ENCODE measurements at places on chromosomes 6 and 20. TPM values are rescaled to one million over a fixed set of nuclear protein-coding genes. Genes with fewer than 3 reads are reported as not detected.
A peak's percentile ranks its signal among the peaks of the same experiment; 100 is the strongest.

DNA sequence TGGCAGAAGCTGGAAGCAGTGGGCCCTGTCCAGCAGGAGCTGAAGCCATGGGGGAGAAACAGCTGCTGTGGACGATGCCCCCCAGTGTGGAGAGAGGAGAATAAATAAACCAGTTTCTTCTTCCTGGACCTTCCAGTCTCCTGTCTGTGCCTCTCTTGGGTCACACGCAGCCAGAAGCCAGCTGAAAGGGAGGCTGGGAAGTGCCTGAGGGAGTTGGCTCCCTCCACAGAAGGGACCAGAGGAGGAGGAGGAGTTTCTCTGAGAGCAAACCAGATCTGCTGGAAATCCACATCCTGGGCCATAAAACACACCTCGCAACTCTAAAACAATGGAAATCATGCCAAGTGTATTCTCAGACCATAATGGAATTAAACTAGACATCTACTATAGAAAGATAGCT, 577.0 kb downstream of the CDH26 start:
- DNase-seq: no peak

The LY6G6D gene
- total RNA-seq: not detected

DNA sequence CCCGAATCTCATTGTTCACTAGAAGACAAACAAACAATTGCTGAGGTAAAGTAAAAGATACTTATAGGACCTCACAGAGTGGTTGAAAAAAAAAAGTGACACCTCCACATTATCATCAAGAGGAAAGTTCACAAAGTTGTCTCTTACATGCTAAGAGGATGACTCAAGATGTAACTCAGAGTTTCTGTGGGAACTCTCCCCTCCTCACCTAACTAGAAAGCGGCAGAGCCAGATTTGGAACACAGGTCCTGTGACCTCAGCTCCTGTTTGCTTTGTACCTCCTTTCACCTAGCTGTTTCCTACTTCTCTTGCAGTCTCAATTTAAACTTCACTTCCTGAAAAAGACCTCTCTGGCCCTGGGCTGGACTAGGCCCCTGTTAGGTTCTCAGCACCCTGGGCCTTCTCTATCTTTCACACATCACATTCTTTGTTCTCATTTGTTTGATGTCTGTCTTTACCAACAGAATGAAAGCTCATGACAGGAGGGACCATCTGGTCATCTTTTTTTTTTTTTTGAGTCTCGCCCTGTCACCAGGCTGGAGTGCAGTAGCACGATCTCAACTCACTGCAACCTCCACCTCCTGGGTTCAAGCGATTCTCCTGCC, 60.8 kb downstream of the CD24 start:
- DNase-seq: no peak

The LRRC73 gene
- total RNA-seq: 1.8 TPM

The GPLD1 gene
- 20.4 TPM for total RNA-seq

DNA sequence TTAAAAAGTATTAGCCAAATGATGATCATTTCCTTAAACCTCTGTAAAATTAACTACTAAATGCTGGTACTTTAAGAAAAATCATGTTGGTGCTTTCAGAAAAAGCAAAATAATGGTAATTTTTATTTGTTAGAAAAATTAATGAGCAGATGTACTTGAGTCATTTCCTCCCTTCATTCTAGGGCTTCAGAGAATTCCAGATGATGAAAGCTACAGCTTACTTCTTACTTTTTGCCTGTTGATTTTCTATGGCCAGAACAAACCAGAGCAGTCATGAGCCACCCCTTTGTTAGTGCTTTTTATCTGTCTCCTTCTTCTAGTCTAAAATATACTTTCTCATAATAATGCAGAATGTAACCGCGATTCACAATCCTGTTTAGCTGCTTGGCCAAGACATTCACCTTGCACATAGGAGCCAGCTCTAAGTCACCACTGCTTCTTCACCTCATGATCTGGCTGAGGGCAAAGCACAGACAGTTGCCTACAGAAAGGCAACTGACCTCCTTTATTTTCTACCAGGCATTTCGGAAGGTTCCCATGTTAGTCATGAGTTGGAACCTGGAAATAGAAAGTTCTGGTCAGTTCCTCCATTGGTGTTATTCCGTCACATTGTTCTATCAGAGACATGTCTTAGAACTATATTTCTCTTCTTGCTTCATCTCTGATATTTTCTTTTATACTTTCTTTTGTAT, 43.5 kb upstream of the TINAG start:
- DNase-seq: no peak

GRCh38 chr6:40477246-40478126, 109.7 kb downstream of the LRFN2 start:
- DNase-seq: no peak

The NUS1 gene
- 28.5 TPM for total RNA-seq

- DNase-seq: no peak
Measured at GRCh38 chr6:42758756-42759430, 13.0 kb upstream of the TBCC start.

- no peak for DNase-seq
Measured at GRCh38 chr6:9612489-9612888, 802.4 kb downstream of the TFAP2A start.

GRCh38 chr20:16433293-16433580, 140.0 kb downstream of the KIF16B start:
- DNase-seq: no peak

The ARMH2 gene
- not detected for total RNA-seq

DNA sequence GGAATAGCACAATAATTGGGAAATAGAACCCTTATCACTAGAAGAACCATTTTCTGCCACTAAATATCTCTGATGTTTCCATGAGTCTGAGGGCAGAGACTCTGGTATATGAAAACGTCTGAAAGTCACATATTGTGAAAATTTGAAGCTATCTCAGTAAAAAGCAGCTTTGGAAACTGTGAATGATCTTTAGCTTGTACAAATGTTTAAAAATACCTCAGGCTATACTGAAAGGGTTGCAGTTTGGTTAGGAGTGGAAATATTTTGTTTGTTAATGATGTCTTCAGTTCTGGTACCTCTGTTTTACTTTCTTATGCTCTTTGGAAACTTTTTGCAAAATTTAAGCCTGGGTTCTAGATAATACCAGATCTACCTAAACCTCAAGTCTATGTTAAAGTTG, 135.0 kb downstream of the SLC16A10 start:
- no peak for DNase-seq

- DNase-seq: no peak
Measured at GRCh38 chr6:149860834-149861602, 3.1 kb downstream of the LRP11 start.

DNA sequence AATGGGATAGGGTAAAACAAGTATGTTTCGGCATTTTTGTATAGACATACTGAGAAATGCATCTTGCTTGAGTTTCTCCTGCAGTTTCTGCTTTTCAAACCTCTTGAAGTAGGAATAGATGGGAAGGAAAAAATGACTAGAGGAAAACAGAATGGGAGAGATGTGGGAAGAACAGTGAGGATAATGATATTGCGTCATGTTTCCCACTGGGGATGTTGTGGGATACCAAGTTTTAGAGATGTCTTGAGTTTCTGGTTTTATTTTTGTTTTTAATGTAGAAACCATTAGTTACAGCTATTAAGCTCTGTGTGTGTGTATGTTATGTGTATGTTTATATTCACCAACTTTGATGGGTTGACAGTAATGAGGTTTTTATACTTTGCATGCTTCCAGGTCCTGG, 24.6 kb downstream of the POLH start:
- DNase-seq: no peak

The CST3 gene
- 183 TPM for total RNA-seq

DNA sequence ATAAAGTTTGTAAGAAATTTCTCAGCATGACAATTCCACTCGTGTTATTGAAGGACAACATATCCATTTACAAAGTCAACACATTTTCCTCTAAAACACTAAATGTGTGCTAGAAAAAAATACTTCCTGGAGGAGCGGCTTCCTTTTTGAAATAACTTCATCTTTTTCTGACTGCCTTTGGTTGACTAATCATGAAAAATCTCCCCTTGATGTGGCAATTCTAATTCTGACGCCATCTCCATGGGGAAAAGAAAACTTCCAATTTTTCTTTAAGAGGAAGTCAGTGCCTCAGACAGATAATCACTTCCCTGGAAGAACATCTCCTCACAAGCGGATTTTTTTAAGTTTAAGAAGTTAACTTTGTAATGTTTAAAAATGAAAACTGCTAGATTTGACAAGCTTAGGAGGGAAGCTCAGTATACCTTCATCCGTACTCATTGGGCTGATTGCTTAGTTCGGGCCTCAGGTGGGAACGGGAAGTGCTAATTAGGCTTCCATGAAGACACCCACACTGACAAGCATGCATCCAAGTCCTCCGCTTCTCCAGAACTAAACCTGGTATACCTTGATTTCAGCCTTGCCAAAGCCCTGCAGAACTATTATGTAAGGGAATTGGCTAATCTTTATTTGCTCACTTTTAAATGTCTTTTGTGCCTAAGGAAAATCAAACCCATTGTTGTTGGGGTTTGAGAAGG, 35.1 kb upstream of the DUSP22 start:
- no peak for DNase-seq

- no peak for DNase-seq
Measured at GRCh38 chr20:25327521-25328235, 63.0 kb downstream of the ABHD12 start.

- no peak for DNase-seq
Measured at GRCh38 chr20:42974347-42974746, 215.4 kb downstream of the PTPRT start.

GRCh38 chr20:31833130-31833930, 12.1 kb downstream of the FOXS1 start:
- DNase-seq: peak; percentile 47

DNA sequence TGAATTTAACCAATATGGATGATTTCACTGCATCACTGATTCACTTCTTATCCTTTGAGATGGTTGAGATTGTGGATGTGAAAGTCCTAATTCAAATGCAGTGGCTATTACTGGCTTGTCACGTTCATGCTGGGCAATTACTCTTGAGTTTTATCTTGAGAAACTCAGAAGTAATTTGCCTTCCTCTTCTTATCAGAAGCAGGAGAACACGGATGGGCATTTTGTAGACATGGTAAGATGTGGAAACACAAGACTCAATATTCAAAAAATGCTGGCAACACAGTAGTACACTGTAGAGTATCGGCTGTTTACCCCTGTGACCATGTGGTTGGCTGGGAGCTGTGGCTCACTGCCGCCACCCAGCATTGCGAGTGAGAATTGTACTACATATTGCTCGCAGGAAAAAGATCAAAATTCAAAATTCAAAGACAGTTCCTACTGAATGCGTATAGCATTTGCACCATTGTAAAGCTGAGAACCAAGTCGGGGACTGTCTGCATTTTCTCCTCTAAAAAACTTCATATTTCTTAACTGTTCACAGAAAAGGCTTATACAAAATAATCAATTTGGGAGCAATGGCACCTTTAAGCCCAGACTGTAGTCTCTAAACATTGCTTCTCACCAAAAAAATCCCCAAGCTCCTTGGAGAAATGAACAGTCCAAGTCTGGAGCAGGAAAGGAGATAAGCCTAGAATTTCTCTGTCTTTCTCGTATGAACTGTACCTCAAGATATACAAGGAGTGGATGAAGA, 61.9 kb upstream of the ELOVL5 start:
- DNase-seq: no peak

The C6orf132 gene
- not detected for total RNA-seq
